A549 treated with dexamethasone at 1 μM for 4 hours (cell line): ENCODE measurements at places on chromosomes 1 and 21. TPM values are rescaled to one million over a fixed set of nuclear protein-coding genes. Genes with fewer than 3 reads are reported as not detected.

NPPB gene
- not detected in 5 replicates for total RNA-seq

GBP5 gene
- total RNA-seq, result 0.01 to 0.08 TPM in 2 of 5 replicates, not detected in the others

FCRL6 gene
- total RNA-seq, result not detected in 5 replicates

LORICRIN gene
- total RNA-seq, result not detected in 5 replicates

ARPC5 gene
- total RNA-seq, result 151 to 184 TPM (median 175 TPM) in 5 replicates

C2CD2 gene
- 5.7 to 8.3 TPM (median 7.1 TPM) in 5 replicates for total RNA-seq

CD48 gene
- not detected in 5 replicates for total RNA-seq

HCRTR1 gene
- total RNA-seq, result not detected in 5 replicates

USP24 gene
- 14.2 to 18.1 TPM (median 17.4 TPM) in 5 replicates for total RNA-seq

OR1C1 gene
- not detected in 5 replicates for total RNA-seq

SPOCD1 gene
- 2.8 to 4.4 TPM (median 3.9 TPM) in 5 replicates for total RNA-seq

ZNF692 gene
- total RNA-seq, result 8.8 to 21.1 TPM (median 16.2 TPM) in 5 replicates

C1orf159 gene
- 8.5 to 13.5 TPM (median 12.3 TPM) in 5 replicates for total RNA-seq

DNASE2B gene
- total RNA-seq, result 0.10 TPM in 1 of 5 replicates, not detected in the others

SMIM11 gene
- 4.2 to 16.1 TPM (median 8.2 TPM) in 5 replicates for total RNA-seq

HEYL gene
- 2.8 to 4.0 TPM (median 3.6 TPM) in 5 replicates for total RNA-seq

PERM1 gene
- total RNA-seq, result 0.06 to 0.17 TPM (median 0.15 TPM) in 4 of 5 replicates, not detected in the other

RGS16 gene
- total RNA-seq, result 0.16 to 0.21 TPM (median 0.18 TPM) in 5 replicates

MMP23B gene
- total RNA-seq, result 0.46 to 0.79 TPM (median 0.61 TPM) in 4 of 5 replicates, not detected in the other

PDZK1 gene
- total RNA-seq, result 0.80 to 1.5 TPM (median 1.1 TPM) in 5 replicates

MXRA8 gene
- total RNA-seq, result 0.07 to 0.29 TPM (median 0.12 TPM) in 4 of 5 replicates, not detected in the other

OLIG1 gene
- total RNA-seq, result not detected in 5 replicates

NCAM2 gene
- total RNA-seq, result not detected in 5 replicates

NT5C1A gene
- not detected in 5 replicates for total RNA-seq

AQP10 gene
- not detected in 5 replicates for total RNA-seq

CLIC6 gene
- total RNA-seq, result 0.03 to 0.11 TPM (median 0.08 TPM) in 5 replicates

MAP10 gene
- 0.64 to 1.0 TPM (median 0.98 TPM) in 5 replicates for total RNA-seq

PLPPR5 gene
- not detected in 5 replicates for total RNA-seq

HES2 gene
- 3.2 to 5.9 TPM (median 5.1 TPM) in 5 replicates for total RNA-seq

LINGO4 gene
- not detected in 5 replicates for total RNA-seq

FCRL1 gene
- not detected in 5 replicates for total RNA-seq

SPRR1A gene
- total RNA-seq, result not detected in 5 replicates

ANXA9 gene
- total RNA-seq, result 0.71 to 1.2 TPM (median 0.89 TPM) in 5 replicates

RGS13 gene
- total RNA-seq, result not detected in 5 replicates

CDK18 gene
- 0.82 to 1.2 TPM (median 0.97 TPM) in 5 replicates for total RNA-seq
